ENCODE measurements at places on chromosomes 11 and 22.
A peak's percentile ranks its signal among the peaks of the same experiment; 100 is the strongest.

- H3K36me3 ChIP-seq, result no peaks in the 10 kb centered on the region
- H3K4me1 ChIP-seq, result no peaks in the 10 kb centered on the region
- peak overlapping the region; percentile 15 for H3K4me3 ChIP-seq
- H3K27me3 ChIP-seq, result no peaks in the 10 kb centered on the region
- DNase-seq, result no peak
- no peak overlapping the region for H3K27ac ChIP-seq
These were observed 25.9 kb upstream of the ATXN10 start for GRCh38 chr22:45645526-45646414.

DNA sequence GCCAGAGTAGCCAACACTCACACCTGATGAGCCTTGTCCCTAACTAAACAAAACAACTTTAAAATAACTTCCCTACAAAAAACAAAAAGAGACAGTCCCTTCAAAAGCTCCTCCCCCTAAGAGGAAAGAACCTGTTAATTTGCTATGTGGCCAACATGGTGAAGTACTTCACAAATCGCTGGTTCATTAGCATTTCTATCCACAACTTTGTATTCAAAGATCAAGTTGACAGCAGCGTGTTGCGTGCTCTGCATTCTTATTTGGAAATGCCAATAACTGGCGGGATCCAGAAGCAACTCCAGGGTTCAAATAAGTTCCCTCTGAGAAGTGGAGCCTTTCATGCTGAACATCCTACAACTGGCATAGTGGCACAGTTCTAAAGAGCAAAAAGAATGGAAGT, 48.6 kb downstream of the CADM1 start:
- H3K27ac ChIP-seq, result no peak overlapping the region
- H3K4me3 ChIP-seq, result no peak overlapping the region
- H3K27me3 ChIP-seq, result no peaks in the 10 kb centered on the region
- no peaks in the 10 kb centered on the region for H3K36me3 ChIP-seq
- no peak for DNase-seq

DNA sequence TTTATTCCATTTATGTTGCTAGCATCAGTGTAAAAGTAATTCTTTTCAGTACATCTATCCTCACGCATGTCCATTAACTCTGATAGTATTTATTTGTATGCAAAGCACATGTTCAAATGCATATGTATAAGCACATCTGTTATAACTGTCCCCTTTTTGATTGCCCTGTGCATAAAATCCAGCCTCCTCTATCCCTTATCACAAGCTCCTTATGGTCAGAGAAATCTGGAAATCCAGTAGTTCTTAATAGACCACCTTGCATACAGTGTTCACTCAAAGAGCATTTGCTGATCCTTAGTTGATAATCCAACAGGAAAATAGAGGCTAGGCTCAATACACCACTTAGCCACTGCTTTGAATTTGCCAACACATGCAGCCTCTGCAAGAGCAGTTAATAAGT, 443.5 kb downstream of the AASDHPPT start:
- no peak overlapping the region for H3K4me3 ChIP-seq
- H3K27me3 ChIP-seq, result no peaks in the 10 kb centered on the region
- no peaks in the 10 kb centered on the region for H3K36me3 ChIP-seq
- no peaks in the 10 kb centered on the region for H3K4me1 ChIP-seq
- DNase-seq, result no peak

DNA sequence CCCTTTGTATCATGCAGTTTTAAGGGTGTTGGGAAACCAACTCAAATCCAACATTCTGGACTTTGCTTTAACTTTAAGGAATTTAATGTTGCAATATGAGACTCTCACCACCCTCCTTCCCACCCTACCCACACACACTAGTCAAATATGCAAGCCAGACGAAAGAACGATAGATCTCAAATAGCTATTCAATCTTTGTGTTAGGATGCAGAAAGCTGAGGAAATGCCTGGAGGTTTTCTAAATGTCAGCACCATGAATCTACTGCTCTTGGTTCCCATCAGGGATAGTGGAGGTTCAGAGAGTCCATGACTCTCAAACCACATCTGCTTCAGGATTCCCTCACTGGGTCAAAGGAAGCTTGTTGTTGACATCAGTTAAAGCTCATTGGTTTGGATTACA, 33.7 kb downstream of the EXPH5 start:
- no peaks in the 10 kb centered on the region for H3K27me3 ChIP-seq
- peaks cover 10% of the 10 kb centered on the region for H3K4me1 ChIP-seq
- no peak for DNase-seq
- H3K4me3 ChIP-seq, result no peak overlapping the region
- no peak overlapping the region for H3K27ac ChIP-seq

- no peak for DNase-seq
- H3K27ac ChIP-seq, result no peak overlapping the region
- no peaks in the 10 kb centered on the region for H3K27me3 ChIP-seq
These were observed 46.9 kb upstream of the TP53I11 start for GRCh38 chr11:44997566-44997965.

DNA sequence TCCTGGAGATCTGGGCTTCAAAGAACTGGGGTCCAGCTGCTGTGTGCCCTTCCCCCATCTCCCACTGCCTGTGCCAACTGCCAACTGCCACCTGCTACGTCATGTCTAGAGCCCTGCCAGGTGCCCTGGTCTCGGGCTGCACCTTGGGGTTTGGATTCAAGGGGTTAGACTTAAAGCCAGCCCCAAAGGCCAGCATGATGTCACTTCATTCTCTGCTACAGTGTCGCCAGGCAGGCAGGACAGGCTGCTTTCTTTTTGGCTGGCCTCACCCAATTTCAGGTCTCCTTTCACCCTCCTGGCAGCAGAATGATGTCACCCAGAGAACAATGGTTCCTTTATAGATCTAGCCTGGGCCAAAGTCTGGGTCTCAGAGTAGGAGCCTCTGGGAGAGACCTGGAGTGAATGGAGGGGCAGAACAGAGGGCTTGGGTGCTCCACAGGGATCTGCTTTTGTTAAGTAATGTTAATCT, 79.5 kb upstream of the CRYBB3 start:
- H3K4me3 ChIP-seq, result no peak overlapping the region
- peaks cover 14% of the 10 kb centered on the region for H3K4me1 ChIP-seq
- H3K27me3 ChIP-seq, result no peaks in the 10 kb centered on the region
- no peak for DNase-seq
- no peak overlapping the region for H3K27ac ChIP-seq
- H3K36me3 ChIP-seq, result peaks cover 5% of the 10 kb centered on the region

DNA sequence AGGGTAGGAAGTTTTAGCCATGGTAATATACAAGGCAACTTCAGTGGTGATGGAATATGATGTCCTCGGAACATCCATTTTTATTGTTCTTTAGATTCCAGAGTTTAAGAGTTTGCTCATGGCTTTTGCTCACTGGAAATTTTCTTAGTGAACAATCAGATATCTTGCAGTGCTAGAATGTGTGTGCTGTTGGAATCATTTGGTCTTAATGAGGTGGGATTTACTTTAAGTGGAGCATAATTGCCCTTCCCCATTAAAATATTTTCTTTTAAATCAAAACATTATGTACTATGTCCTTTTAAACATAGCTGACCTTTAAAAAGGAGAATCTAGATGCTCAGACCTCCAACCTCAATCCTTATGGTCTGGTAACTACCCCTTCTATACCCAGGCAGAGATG, 77.3 kb upstream of the LDLRAD3 start:
- H3K4me1 ChIP-seq, result no peaks in the 10 kb centered on the region
- H3K27me3 ChIP-seq, result no peaks in the 10 kb centered on the region
- H3K4me3 ChIP-seq, result no peak overlapping the region
- H3K27ac ChIP-seq, result no peak overlapping the region
- DNase-seq, result no peak

- H3K36me3 ChIP-seq, result no peaks in the 10 kb centered on the region
- no peaks in the 10 kb centered on the region for H3K27me3 ChIP-seq
- peaks cover 7% of the 10 kb centered on the region for H3K4me1 ChIP-seq
- H3K27ac ChIP-seq, result no peak overlapping the region
- no peak overlapping the region for H3K4me3 ChIP-seq
- no peak for DNase-seq
These were observed 84.0 kb upstream of the PITPNB start for GRCh38 chr22:28002863-28003565.

DNA sequence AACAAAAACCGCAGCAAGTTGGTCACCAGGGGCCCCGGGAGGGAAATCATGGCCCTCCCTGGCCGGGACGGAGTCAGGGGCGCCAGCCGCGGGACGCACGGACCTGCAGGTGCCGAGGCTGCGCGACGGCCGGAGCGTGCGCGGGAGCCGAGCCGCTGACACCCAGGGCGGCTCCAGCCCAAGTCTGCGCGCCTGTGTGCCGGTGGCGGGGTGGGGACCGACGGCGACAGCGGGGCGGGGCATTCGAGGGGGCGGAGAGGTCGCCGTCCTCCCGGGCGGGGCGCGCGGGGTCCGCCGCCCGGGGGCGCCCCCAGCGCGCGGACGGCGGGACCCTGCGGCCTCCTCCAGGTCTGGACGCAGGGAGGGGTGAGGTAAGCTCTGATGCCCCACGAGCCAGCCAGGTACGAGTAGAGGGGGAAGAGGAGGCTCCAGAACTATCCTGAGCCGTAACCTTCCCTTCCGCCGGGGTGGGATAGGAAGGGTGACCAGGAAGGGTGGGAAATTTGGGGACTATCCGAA, at the start of gene ESAM:
ESAM (minus strand) TSS at position 186 of the 519 bp plus-strand sequence; CDS start at position 50, 136 bp downstream.
- H3K4me1 ChIP-seq, result peaks cover 51% of the 10 kb centered on the region
- no peaks in the 10 kb centered on the region for H3K27me3 ChIP-seq
- no peak for DNase-seq

DNA sequence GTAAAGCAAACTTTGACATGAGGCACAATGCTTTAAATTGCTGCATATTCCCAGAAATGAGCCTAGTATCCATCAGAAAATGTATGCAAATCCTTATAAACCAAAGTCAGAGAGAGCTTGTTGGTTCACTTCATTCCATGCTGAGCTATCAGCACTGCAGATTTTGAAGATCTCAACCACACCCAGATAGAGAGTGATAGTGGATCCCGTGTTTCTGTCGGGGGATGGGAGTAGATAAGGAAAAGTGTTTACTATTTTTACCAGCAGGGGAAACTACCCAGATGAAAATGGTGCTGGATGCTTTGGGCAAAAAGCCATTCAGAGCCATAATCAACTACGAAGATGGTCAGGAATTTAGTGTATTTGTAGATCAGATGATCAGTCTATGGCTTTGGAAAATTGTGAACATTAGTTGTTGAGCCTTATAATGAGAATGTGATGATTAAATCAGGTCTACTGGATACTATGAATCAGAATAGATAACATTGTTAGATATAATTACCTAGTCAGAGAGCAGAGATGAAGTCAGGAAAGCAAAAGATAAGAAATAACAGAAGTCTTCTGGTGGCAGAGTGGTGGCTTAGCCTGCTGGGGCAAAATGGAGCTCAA, 10.8 kb downstream of the OR51B6 start:
- no peaks in the 10 kb centered on the region for H3K36me3 ChIP-seq
- H3K27me3 ChIP-seq, result no peaks in the 10 kb centered on the region
- no peak overlapping the region for H3K4me3 ChIP-seq
- no peak for DNase-seq

Measured in thoracic aorta (tissue), 2 donors.